ENCODE measurements at places on chromosomes 3 and 15. TPM values are rescaled to one million over a fixed set of nuclear protein-coding genes. Genes with fewer than 3 reads are reported as not detected.
A peak's percentile ranks its signal among the peaks of the same experiment; 100 is the strongest.

Gene SPTBN5
- total RNA-seq, result 1.2 TPM

DNA sequence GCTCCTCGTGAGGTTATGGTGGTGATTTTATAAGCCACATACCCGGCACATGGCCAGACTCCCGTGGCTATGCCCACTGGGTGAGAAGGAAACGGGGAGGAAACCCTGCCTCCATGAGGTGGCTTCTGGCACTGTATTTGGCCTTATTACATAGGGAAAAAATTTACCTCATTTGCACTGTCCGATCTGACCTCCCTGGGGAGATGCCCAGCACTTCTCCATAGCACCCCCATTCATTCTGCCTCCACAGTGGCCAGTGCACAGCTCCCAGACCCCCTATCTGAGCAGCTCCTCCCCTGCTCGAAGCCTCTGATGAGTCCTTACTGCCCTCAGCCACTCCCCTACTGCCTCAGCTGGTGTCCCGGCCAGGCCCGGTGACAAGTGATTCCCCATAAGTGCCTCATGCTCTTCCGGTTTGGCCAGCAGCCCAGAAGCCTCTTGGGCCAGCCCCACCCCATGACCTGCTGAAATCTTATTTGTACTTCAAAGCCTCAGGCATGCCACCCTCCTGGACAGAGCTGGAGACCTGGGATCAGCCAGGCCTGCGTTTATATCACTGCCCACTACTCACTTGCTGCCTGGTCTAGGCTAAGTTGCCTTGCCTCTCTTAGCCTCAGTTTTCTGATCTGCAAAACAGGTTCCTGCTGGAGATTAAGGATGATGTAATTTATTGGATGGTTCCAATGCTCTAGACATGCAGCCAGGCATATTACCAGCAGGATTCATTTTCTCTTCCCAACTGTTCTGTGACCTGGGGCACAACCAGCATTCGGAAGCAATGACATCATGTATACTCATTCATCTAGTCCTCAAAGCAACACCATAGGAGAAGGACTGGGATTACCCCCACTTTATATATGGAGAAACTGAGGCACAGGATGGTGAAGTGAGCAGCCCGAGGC lies 30.6 kb upstream of the SLC6A6 start:
- DNase-seq, result no peak

Gene MUC13
- 1.9 TPM for total RNA-seq

- no peak for DNase-seq
Observed at GRCh38 chr15:92149029-92149428, 244.7 kb upstream of the ST8SIA2 start.

Gene RETNLB
- not detected for total RNA-seq

Gene NPAP1
- 0.19 TPM for total RNA-seq

GRCh38 chr3:169432708-169433432 lies 230.6 kb downstream of the MECOM start:
- DNase-seq, result no peak

DNA sequence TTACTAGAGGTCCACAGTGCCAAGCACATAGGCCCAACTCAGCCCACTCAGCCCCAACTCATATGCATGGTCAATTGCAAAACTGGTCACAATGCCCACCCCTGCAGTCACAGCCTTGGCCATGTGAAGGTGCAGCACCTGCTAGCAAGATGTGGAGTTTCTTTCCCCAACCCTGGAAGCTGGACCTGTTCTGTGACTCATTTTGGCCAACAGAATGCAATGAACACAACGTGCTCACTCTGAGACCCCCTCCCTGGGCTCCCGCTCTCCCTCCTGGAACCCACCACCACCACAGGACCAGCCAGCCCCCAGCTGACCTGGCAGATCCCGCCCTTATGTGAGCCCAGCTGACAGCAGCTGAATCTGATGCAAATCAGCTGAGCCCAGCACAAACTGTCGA lies 34.4 kb downstream of the ALDH1L1 start:
- DNase-seq, result no peak

- no peak for DNase-seq
Observed at GRCh38 chr3:49310677-49311076, 29.2 kb downstream of the USP4 start.

DNA sequence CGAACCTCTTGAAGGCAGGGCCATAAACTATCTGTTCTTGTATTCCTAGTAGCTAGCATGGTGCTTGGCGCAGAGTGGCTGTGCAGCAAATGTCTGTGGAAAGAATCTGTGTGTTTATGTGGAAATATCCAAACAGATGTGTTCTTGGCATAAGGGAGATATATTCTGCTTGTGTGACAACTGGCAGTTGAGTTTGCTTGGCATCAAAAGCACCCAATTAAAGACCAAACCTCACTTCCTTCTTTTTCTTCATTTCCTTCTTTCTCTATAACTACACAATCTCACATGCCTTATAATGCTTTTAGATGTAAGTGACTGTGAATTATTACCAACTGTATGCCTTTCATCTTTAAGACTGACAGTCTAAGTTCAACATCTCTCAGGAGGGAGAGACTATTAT lies 296.5 kb downstream of the SLC9A9 start:
- DNase-seq, result no peak

DNA sequence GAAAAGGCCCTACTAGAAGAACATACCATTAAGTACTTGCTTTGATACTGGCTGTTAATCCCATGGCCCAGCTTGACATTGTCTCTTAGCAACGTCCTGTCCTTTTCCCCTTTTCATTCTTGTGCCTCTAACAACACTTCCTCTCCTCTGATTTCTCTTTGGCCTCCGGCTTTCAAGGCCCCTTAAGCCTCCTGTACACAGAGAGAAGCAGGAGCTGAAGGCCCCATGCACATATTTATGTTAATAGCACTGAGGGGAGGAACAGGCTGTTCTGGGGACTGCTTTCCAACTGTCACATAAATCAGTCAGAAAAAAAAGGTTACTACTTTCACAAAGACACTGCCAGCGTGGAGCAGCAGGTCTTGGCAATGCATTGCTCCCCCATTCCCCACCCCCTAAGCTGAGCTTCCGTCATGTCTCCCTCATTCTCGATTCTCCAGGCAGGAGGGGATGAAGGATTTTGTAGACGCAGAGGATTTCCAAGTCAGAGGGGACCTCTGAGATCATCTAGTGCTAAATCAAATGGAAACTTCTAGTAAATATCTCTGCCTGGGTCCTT lies 257.4 kb upstream of the ADAMTS9 start:
- peak; percentile 94 for DNase-seq

DNA sequence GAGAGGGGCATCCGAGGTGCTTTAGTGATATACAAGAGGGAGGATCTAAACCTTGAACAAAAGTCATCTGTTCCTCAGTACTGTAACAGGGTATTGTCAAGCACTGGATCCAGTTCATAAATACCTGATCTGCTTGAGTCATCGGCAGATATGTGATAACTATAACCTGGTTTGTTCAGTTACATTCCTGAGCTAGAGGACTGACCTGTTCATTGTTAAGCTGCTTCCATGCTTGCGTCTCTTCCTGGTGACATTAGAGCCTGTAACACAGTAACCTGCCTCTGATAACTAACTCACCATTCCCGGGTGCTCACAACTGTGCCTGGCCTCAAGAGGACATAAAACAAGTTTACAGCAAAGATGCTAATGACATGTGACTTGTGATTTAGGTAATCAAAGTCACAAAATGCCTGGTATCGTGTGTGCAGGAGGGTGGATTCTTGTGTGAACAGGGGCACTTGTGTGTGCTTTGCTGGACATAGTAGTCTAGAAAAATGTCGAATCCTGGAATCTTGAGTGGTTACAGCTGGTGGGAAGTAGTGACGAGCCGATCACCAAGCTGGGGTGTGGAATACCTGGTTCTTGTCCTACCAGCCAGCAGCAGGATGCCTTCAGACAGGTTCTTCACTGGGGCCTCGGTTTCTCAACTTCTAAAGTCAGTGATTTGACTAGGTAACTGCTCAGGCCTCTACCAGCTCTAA lies 30.9 kb upstream of the POLR2M start:
- no peak for DNase-seq

DNA sequence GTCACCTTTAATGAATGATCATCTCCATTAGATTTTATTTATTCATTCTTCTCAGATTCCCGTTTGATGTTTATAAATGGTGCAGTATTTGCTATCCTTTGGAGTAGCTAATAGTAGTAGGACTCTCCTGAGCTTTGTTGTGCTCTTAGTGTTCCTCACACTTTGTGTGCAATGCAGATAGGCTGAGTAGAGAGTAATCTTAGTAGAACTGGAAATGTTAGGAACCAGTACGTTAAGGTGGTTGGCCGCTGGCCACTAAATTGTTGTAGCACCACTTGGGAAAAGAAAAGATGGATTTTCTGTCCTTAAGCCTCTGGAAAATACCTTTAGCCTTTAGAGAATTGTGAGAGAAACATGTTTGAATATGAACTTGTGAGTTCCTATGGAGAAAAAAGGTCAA lies 19.9 kb upstream of the EBLN2 start:
- no peak for DNase-seq

GRCh38 chr15:45799508-45799907 lies 164.7 kb downstream of the SQOR start:
- DNase-seq, result no peak

DNA sequence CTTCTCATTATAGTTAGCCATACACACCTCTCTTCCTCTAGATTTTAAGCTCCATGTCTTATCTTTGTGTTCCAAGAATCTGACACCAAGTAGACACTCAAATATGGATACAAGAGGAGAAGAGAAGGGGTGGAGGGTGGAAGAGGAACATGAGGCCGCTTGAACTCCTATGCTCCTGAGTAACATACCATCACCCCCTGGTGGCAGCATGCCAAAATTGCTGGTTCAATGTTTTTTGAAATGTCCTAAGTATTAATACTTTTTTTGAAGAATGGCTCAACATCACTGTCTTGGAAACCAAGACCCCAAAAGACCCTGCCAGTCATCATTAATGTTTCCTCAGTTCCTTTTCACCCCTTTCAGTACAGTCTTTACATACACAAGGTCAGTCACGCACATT lies 71.8 kb upstream of the HACD2 start:
- no peak for DNase-seq

- peak; percentile 31 for DNase-seq
Observed at GRCh38 chr3:154981664-154982063, 98.5 kb upstream of the MME start.

Gene CLRN1
- not detected for total RNA-seq

Gene SYNM
- 23.2 TPM for total RNA-seq

- DNase-seq, result no peak
Observed at GRCh38 chr3:160001850-160002623, 13.4 kb downstream of the IL12A start.

DNA sequence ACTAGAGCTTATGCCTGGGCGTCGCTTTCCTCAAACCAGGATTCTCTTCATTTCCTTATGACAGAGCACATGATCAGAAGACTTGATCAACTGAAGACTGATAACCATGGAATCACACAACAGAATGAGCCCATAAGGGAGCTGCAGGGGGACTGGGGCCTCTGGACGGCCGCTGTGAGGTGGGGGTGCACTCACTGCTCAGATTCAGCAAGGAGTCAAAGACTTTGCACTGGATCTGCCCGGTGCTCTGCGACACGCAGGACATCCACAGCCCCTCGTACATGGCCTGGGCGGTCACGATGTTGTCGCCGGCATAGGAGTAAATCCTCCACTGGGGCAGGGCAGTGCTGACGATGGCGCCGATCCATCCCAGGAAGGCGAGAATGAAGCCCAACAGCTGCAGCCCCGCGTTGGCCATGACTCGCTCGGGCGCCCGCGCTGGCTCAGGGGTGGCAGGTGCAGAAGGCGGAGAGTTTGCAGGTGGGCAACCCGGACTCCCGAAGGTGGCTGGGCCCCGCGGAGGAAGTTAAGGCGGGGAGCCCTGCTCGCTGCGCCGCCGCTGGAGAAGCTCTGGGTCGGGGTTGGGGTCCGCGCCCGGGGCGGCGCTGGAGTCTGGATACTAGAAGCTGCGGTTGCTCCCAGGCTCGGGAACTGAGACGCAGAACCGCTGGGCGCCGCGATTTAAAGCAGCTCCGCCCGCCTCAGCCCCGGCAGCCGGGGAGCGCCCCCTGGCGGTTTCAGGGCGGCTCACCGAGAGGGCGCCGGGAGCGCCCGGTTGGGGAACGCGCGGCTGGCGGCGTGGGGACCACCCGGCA lies at the start of gene CLDN1:
TSS of gene CLDN1 (minus strand) at position 658 of the 815 bp plus-strand sequence. CDS start at position 418, 240 bp downstream.
- DNase-seq, result peak; percentile 88

- no peak for DNase-seq
Observed at GRCh38 chr3:171971919-171972514, 67.4 kb upstream of the FNDC3B start.

GRCh38 chr15:77036537-77037387 lies 34.1 kb downstream of the TSPAN3 start:
- no peak for DNase-seq

Gene PLA2G4D
- total RNA-seq, result not detected

DNA sequence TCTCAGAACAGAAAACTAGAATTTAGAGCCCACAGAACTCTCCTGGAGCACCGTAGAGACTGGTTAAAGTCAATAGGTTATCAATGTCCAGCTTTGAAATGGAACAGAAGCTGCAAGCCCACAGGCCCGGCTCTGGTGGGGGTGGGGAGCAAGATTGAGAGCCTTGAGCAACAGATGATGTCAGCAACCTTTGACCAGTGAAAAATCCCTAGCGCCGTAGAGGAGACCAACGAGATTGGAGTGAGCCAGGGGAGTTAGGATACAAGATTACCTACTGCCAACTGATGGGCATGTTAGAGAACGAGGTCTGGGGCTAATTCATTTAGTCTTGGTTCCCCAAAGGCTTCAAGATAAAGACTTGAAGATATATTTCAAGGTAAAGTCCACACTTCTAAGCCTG lies 345.5 kb upstream of the LMCD1 start:
- DNase-seq, result no peak

DNA sequence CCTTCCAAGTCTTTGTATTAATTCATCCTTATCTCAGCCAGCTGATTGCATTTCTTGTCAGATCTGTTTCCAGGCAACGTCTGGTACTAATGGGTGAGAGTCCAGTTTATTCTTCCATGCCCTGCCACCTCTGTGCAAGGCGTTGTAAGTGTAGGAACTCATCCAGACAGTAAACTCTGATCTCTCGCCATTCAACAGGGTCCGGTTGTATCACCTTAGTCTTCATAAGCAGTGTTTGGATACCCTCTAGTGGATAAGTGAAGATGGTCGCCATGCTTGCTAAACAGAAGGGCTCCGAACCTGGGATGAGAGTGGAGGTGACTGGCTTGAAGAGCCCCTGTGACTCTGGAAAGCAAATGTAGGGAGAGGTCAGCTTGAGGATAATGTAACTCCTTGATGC lies 51.6 kb upstream of the CMTM7 start:
- no peak for DNase-seq

Gene SEMA5B
- total RNA-seq, result 8.4 TPM

GRCh38 chr3:39149059-39149455 lies 4.3 kb downstream of the CSRNP1 start:
- DNase-seq, result no peak

DNA sequence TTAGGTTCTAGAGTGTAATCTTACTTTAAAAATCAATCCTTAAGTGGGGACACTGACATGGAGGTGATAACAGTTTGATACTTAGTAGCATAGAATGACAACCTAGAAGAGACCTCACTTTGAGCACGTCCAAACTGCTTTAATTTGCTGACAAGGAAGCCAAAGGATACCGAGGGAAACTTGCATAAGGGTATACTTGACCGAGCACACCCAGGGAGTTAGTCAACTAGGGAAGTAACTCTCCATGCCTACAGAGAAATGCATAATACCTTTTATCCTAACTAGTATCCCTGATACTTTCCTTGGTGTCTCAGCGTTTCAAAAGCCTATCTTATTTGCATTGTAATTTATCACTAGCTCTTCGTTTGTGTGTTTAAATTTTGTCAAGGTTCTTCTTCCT lies 5.5 kb upstream of the TPRG1 start:
- no peak for DNase-seq

Gene EIF2B5
- total RNA-seq, result 36.9 TPM
